ENCODE measurements at places on chromosomes 1 and 21.

DNA sequence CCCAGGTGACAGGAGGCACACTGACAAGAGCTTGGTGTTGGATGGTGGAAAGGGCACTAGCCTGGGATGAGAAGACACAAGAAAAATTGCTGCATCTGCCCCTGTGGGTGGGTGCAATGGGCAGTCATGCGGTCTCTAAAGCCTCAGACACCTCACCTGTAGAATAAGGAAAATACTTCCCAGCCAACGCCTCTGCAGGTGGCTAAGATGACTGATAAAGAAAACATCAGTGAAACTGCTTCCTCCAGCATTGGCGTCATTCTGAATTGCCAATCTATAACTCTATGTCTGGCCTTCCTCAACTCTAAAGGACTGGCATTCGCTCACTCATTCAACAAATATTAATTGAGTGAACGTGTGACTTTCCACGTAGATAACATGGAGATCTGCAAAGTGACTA, 100.4 kb upstream of the F3 start:
- no peak for DNase-seq

DNA sequence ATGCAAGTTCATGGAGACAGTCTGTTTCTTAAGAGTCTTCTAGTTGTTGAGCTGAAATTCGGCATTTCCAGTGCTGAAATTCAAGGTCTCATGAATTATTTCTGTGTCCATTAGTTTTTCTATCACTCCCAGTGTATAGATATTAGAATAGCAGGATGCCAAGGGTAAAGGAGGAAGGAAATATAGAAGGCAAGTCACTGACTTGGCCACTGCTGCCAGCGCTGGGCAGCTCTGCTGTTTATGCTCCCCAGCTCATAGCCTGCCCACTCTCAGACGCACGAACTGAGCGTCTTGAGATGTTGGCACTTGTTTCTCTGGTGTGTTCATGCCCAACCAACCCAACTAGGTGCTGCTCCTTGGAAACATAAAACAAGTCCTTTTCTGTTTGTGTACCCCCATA, 110.1 kb downstream of the SLC45A1 start:
- no peak for DNase-seq

DNA sequence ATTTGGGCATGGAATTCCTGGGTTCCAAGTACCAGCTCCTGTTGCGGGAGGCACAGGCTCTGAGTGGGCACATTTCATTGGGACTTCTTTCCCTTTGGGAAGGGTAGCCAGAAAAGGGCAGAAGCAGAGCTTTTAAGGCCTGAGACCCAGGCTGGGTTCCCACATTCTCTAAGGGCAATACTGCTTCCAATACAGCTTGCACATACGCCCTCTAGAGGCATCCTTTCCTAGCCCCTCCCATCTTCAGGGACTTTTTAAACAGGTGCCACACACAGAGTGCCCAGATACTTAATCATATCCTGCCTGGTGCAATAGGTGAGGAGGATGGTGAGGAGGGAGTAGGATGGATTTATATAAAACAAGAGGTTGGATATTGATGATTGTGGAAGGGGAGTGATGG, 5.7 kb downstream of the GPR88 start:
- DNase-seq, result no peak

DNA sequence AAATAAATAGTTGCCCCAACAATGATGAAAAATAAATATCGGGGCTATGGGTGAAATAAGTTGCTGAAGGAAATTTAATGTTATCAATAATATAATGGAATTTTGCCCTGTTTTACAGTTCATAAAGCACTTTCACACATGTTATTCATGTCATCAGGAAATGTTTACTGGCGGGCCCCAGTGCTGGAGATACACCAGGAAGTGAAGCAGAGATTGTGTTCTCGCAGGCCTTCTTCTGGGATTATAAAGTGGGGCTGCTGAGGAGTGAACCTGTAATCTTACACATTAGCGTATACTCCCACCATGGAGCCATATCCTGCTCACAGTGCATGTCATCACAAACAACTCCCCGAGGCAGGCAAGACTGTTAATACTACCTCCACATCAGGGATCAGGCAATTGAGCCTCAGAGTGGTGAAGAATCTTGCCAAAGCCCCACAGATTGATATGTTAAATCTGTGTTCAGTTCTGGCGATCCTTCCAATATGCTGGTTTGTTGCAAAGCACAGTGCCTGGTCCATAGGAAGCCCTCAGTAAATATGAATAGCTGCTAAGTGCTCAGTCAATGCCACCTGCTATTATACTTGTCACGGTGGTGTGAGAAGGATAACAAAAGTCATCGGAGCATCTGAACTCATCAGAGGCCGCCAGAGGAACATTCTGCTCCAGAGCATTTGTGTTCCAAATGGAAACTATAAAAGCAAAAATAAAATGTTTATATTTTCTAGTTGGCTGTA, 104.4 kb upstream of the UBE2U start:
- DNase-seq, result no peak

GRCh38 chr1:173405834-173406233, 71.3 kb upstream of the PRDX6 start:
- DNase-seq, result no peak

DNA sequence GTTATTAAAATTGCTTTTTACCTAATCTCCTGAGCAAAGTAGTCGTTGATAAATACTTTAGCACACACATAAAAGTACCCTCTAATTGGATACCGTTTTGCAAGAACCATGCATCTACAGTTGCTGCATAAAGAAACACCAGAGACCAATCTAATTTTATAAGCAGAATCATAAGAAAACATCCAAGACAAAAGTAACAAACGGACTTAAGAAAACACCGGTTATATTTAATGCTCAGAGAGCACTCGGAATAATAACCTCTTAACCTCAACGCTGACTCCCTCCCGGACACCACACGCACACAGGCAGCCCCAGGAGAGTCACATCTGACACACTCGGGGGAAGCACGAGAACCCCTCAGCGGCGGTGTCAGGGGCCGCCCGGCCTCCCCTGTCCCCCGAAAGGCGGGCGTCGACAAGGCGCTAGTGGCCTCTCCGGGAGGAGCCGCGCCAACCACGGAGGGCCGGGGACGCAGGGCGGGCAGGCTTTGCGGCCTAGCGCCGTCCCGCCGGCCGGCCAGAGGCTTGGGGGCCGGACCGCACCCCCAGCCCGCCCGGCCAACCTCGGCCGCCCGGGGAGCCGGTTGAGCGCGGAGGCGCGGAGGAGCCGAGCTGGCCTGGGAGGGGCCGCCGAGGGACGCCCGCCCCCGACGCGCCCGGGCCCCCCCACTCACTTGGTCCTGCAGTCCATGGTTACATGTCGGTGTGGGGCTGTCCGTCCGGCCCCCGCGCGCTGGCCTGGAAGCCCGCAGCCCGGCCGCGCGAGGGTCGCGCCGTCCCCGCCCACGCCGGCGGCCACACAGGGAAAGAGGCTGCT, 606 bp downstream of the DENND1B start:
- peak; percentile 21 for DNase-seq

DNA sequence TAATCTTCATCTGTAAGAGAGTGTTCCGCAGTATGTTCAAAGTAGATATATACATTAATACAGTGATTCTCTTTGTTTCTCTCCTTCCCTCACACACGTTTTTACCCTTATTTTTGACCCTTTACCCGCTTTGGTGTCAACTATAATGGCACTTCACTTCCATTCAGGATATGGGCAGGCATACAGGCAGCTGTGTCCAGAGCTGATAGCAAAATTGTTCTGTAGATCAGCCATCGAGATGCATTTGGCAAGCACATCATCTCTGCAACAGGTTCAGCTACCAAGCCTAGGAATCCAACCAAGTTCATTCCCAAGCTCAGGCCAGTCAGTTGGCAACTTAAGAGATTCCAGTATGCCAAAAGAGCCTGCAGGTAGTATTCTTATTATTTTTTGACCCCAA, 74.8 kb downstream of the FNBP1L start:
- DNase-seq, result no peak

GRCh38 chr1:84422909-84423308, 24.6 kb downstream of the DNASE2B start:
- DNase-seq, result no peak

- no peak for DNase-seq
These were observed 45.7 kb downstream of the PLPP3 start for GRCh38 chr1:56533621-56534020.

DNA sequence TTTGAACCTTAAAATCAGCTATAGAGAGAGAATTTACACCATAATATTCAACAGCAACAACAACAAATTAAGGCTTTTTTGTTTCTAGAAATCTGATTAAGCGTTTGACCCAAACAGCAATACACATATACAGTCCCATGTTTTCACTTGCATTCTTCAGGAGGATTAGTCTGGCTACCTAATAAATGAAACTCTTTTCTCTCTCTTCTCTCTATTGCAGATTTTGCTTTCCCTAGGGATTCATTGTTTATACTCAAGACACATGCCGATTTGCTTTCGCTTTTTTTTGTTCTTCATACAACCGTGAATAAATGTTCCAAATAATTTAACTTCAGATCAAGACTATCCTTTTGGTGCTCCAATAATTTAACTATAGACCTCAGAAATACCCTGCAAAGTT, 162.4 kb upstream of the PTBP2 start:
- no peak for DNase-seq

GRCh38 chr1:212412374-212412773, 2.3 kb downstream of the PACC1 start:
- no peak for DNase-seq

DNA sequence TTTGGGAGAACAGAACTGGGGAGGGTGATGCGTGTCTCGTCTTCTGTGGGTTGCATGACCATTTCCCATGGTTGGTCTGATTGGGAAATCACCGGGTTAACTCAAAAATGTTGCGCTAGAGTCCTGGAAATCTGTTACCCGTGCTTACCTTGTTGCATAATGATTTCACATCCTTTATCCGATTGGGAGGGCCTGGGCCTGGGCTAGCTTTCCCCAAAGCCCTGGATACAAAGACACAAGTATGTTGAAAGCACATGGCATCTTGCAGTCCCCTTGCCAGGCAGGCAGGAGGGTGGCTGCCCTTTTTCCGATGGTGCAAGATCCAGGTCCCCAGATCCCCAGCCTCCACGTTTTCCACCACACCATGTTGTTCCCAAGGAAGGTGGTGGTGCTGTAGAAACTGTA, 582 bp downstream of the TRPM2 start:
- no peak for DNase-seq

DNA sequence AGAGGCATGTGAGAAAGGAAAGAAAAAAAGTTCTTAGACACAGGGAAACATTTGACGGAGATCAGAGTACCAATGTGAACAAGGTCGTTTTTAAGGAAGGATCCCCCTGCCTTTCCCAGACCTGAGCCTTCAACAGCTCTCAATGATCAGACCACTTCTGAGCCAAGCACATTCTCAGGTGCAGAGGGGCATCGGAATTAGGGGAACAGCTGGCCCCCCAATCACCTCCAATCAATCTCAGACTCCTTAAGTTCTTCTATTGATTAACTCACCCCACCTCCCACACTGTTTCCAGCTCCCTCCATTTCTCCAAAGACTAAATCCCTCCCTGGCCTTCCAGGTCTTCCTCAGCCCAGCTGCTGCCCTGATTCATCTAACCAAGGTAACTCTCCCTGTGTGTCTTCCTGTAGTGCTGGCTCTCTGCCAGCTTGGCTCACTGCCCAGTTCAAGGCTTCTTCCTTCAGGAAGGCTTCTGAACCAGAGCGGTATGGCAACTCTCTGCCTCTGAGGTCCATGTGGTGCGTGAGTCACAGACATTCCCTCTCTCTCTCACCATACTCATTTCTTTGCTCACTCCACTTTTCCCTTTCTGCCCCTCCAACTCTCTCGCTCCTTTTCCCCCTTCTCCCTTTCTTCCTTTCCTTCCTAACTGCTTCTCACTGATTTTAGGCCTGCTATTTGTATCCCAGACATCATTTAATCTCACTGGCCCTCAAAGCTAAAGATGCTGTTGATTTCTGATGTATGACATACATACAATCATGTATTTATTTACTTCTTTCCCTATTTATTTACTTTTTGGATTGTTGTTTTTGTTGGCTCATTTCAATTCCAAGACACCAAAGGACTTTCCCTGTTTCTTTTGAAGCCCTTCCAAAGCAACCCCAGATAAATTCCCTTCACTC, 18.1 kb downstream of the CFAP45 start:
- no peak for DNase-seq

- no peak for DNase-seq
These were observed 88.4 kb downstream of the SDCCAG8 start for GRCh38 chr1:243343970-243344937.

DNA sequence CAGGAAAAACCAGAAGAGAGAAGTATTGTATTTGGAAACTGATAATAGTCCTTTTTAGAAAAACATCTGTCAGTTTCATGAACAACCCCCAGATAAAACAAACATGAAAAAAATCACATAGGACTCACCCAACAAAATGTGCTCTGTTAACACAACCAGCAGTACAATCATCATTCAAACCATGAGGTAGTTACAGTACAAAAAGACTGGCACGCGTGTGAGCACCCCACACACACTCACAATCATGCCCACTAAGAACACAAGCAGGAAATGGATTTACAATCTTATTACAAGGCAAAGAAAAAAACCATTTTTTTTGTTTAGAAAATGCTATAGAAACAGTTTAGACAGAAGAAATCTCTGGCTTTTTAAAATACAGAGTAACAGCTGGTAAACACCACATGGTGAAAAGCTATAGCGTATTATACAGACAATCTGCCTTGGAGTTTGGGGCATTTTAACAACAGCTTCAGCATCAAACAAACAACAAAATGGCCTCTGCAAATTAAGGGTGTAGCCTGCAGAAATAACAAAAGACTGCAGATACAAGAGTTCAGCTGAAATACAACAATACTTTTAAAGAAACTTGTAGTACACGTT, 180.0 kb downstream of the CDC7 start:
- DNase-seq, result no peak

- DNase-seq, result no peak
These were observed 24.3 kb downstream of the SCYL3 start for GRCh38 chr1:169869426-169869825.

DNA sequence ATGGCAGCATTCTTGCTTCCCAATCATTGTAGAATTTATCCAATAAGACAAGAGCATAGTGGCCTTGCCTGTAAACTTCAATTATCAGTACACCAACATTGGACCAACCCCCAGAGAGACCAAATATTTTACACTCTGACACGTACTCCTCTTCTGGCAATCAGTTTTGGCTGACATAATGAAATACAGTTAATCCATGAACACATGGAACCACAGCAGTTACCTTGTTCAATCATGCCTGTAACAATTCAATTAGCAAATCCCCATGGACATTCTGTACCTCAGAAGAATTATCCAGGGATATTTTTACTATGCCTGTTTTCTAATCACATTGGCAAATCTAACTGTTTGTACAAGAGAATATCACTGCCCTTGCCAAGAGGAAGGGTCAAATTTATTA, 2162.0 kb downstream of the MRPL39 start:
- DNase-seq, result no peak

- DNase-seq, result no peak
These were observed 3.6 kb downstream of the UROD start for GRCh38 chr1:45015683-45016082.

DNA sequence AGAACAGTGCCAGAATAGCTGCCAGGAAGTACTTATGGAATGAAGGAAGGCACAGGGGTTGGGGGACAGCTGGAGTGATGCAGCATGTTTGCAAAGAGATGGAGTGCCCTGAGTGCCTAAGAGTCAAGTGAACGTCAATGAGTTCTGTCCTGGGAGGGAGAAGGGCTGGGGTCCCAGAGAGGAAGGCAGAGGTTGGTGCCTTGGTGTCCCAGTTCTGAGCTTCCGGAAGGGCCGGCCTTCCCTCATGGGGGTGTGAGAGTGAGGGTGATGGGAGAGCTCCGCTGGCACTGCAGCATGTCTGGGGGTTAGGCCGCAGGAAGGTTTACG, 17.6 kb downstream of the NES start:
- DNase-seq, result no peak
